ENCODE measurements at places on chromosomes 11 and 22. TPM values are rescaled to one million over a fixed set of nuclear protein-coding genes. Genes with fewer than 3 reads are reported as not detected.

DNA sequence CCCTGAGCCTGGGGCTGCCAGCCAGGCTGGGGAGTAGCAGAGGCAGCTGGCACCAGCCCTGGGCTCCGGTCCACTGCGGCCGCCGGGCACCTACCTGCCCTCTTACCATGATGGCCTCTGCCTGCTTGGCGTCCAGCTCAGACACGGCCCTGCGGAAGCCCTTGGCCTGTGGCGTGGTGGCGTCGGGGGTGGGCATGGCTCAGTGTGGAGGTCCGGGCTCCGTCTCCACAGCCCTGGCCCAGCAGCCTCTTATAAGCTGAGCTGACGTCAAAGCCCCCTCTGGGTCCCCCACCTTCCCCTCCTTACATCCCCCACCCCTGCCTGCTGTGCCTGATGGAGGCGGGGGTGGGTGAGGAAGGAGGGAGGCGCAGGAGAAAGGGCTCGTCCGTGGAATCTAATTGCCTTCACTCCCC, at the start of gene TH:
Gene TH (minus strand): TSS at position 225 of the 413 bp plus-strand sequence. CDS start 29 bp downstream, at position 196.
- DNase-seq = no peak

DNA sequence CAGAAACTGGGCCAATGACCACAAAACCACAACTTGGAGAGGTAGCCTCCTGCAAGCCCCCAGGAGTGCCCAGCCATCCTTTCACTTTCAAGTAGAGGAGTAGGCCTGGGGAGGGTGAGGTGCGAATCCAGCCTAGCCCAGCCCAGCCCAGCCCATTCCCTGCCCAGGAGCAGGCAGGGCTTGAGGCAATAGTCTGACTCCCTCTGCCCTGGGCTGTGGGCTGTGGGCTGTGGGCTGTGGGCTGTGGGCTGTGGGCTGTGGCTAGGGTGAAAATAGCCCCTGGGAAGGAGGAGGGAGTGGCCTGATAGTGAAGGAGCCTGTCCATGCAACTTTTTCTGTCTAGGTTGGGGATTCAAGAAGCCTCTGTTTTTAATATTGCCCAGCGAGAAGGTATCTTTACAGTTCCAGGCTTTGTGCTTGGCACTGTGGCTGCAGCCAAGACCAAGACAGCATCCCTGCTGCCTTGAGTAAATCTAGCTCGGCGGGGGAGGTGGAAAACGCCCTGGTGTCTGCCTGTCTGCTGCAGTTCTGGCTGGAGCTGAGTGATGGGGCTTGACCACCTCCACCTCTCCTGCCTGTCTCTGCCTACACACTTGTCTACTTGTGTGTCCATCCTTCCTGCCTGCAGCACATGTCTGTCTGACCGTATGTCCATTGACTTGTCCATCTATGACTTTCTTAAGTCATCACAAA, 40.7 kb downstream of the LMO1 start:
- no peak for DNase-seq

DNA sequence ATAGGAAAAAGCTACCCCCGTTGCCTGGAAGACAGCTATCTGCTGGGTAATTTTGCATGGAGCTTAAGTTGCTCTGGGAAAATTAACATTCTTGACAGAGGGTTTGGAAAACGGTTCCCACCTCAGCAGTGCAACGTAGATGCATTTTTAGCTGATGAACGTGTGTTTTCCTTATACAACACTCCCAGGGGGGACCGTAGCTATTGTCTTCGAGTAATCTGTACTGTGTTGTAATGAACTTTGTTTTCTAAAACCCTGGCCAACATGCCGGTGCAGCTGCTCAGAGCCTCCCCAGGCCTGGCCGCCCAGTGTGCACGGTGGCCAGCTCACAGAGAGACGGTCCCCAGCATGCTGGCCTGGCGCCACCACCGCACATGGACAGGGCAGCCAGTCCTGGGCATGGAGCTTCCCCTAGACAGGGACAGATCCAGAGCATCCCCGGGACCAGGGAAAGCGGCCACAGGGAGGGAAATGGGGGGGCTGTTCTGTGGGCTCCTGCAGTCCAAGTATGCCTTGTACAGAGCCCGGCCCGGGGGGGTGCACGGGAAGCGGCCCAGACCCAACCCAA, 2.2 kb downstream of the TNNT3 start:
- DNase-seq = no peak

Gene HEPN1
- not detected for total RNA-seq

Gene TSSK2
- not detected for total RNA-seq

Gene RNF141
- total RNA-seq = 13.6 TPM
